ENCODE measurements at places on chromosomes 1 and 21.

DNA sequence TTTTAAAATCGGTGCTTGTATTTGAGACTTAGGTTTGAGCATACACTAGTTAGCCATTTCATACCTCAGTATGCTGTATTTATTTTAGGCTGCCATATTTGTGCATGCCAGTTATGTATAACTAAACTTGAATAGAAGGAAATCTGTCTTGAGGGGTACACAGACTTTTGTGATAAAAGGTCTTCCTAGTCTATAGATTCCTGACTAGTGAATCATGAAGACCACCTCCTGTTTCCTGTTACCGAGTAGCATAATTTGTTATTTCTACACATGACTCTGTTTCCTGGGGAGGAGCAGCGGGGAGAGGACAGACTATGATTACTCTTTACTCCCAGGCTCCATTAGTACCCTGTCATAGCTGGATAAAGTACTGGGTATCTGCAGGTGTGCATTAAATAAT is 316.8 kb upstream of the SNX7 start:
- DNase-seq: no peak

GRCh38 chr1:186655876-186656275 is 24.3 kb downstream of the PTGS2 start:
- no peak for DNase-seq

GRCh38 chr1:212283741-212284140 is 1.5 kb upstream of the PPP2R5A start:
- DNase-seq: no peak

GRCh38 chr1:236692128-236692527 is 5.8 kb downstream of the ACTN2 start:
- no peak for DNase-seq

DNA sequence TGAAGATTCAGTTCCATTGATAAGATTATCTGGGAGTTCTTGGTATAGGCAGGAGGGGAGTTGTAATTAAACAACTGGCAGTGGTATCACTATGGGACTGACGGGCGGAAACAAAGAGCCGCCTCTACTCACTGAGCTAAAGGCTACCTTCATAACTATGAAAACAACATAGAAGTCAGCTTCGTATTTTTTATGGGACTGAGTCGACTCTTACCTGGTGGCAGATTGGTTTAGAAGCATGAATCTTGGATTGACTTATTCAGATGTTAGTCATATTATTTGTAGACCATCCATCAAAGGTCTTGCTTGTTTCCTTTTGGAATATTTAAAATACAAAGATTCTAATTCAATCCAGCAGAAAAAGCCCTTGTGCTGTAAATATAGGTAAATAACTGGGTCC is 6.3 kb upstream of the HHIPL2 start:
- DNase-seq: no peak

GRCh38 chr1:94247138-94248094 is 10.0 kb upstream of the ARHGAP29 start:
- peak; percentile 82 for DNase-seq

- no peak for DNase-seq
Measured at GRCh38 chr1:97243973-97244560, 522.5 kb downstream of the PTBP2 start.

Measured in neuronal stem cell (in vitro differentiated cells).